NCI-H526 (cell line): ENCODE measurements at places on chromosomes 12 and 14.
A peak's percentile ranks its signal among the peaks of the same experiment; 100 is the strongest.

GRCh38 chr14:50822501-50823042 is 8.4 kb downstream of the NIN start:
- no peak for DNase-seq

DNA sequence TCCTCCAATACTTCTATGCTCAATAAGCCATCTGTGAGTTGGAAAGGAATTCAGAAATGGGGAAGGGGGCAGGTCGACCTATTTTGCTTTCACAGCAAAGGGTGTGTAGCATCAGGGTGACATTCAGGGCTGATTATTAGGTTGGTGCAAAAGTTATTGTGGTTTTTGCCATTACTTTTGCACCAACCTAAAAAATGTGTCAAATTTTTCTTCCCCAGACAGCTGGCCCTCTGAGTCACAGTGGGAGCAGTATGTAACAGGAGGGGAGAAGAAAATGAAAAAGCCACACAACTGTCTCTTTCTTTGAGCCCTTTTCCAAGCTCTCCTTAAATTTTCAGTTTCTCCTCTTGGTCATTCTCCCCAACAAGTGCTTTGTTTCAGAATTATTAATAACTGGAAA is 47.1 kb upstream of the GZMB start:
- DNase-seq: no peak

DNA sequence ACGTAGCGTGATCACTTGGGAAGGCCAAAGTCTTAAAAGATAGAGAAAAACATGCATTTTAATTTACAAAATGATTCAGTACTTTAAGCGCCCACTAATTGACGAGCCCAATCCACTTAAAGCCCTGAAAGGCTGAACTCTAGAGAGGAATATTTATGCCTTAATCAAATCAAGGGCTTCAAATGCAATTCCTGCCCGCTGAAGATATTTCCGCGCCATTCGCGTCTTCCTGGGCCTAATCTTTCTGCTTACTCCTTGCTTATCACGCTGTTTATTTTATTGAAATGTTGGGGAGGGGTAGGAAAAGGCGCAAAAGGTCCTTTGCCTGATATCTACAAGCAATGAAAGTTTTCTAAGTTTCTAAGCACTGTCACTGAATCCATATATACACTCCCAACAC is 4.0 kb downstream of the TBX3 start:
- no peak for DNase-seq

GRCh38 chr14:56759094-56759493 is 51.2 kb downstream of the OTX2 start:
- DNase-seq: no peak

DNA sequence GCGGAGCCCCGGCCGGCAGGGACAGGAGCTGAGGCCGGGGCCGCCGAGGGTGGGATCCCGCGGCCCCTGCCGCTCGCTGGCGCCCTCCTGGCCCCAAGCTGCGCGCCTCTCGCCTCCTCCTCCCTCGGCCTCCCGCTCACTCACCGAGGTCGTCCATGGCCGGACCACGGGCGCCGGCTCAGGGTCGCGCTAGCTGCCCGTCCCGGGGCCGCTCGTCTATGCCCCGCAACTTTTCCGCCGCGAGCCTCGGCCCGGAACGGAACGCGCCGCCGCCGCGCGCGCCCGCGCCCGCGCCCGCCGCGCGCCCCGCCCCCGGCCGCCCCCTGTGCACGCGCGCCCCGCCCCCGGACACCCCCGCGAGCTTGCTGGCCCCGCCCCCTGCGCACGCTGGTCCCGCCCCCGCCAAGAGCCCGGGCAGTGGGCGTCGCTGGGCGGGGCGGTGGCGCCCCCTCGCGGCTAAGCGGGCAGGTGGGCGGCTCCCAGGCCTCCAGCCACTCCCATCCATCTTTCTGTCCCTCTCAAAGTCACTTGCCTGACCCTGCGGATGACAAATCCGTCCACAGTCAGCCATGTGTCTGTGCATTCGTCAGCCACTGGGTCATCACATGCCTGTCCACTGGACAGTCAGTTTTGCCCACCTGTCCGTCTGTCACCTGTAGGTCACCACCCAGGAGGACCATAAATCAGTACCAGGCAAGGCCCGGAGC is at the start of gene PXN:
Gene PXN, minus strand, starts transcription at position 258 of the 707 bp plus-strand sequence. Its CDS starts 101 bp downstream, at position 157.
- peak; percentile 84 for DNase-seq

GRCh38 chr14:93972618-93973205 is 3.7 kb downstream of the ASB2 start:
- DNase-seq: no peak

DNA sequence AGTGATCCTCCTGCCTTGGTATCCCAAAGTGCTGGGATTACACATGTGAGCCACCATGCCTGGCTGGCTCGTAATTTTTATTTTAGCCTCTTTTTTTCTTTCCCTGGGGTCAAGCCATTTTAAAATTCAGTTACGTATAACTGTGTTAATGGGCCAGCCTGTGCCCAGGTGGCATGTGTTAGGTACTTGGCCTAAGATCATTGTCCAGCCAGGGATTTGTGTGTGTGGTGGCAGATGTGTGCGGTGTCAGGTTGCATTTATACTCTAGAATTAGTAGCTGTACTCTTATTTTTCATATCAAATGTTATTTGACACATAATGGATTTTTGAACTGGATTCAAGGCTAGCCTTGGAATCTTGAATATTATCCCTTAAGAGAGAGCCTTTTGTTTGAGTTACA is 69.3 kb downstream of the FBXO34 start:
- DNase-seq: no peak

GRCh38 chr12:124289634-124290600 is 5.0 kb upstream of the RFLNA start:
- no peak for DNase-seq

DNA sequence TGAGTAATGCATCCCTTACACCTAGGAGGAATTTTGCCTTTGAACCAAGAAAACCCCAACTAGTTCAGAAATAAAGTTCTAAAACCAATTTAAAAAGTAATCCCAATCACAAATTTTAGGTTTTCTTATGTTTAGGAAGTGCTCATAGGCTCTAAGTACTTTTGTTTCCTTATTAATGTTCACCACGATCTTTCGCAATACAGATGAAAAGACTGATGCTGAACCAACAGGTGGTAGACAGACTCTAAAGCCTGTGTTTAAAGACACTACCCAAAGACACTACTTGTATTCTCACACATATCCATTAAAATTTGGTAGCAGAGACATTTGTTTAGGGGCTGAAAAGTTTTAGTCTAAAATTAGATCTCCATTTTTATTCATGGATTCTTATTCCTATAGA is 10.6 kb upstream of the PHLDA1 start:
- no peak for DNase-seq

DNA sequence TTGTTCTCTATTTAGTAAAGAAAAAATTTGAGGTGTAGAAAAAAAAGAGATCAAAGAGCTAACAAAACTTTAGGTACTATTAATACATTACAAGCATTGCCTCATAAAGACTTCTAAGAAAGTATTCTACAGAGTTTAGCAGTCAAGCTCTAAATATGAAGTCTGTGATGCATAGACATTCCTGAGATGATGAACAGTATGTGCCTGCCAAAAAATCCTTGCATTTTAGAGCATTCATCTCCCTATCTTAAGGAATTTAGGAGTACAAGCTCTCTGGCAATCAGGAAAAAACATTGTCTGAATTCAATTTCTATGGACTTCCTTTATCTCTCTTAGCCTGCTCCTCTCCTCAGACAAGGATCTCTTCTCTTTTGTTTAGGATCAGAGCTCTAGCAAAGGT is 202.6 kb upstream of the LRFN5 start:
- DNase-seq: no peak

- DNase-seq: no peak
Measured at GRCh38 chr14:104887623-104888488, 22.8 kb downstream of the CEP170B start.

DNA sequence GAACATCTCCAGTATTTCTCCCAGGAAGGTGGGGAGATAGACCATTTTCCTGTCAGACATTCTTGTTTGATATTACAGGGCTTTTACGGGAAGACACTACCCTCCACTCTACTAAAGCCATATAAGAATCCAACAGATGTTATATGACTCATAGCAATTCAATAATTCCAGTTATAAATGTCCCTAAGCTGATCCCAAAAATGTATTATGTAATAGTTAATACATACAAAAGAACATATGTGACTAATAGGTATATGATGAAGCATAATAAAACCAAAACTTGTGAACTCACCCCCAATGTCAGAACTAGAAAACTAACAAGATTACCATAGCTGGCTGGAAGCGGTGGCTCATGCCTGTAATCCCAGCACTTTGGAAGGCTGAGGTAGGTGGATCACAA is 84.2 kb downstream of the EFCAB11 start:
- no peak for DNase-seq
